ENCODE measurements at places on chromosomes 1 and 21. TPM values are rescaled to one million over a fixed set of nuclear protein-coding genes. Genes with fewer than 3 reads are reported as not detected.
A peak's percentile ranks its signal among the peaks of the same experiment; 100 is the strongest.

- no peak for DNase-seq
These were observed 30.0 kb downstream of the ARHGEF10L start for GRCh38 chr1:17569200-17570139.

The CNIH3 gene
- total RNA-seq = 1.8 TPM

The CYP4A22 gene
- total RNA-seq = not detected

- peak; percentile 89 for DNase-seq
These were observed 10.3 kb downstream of the ALX3 start for GRCh38 chr1:110060034-110060661.

- DNase-seq = no peak
These were observed 52.3 kb downstream of the ABL2 start for GRCh38 chr1:179177182-179177581.

DNA sequence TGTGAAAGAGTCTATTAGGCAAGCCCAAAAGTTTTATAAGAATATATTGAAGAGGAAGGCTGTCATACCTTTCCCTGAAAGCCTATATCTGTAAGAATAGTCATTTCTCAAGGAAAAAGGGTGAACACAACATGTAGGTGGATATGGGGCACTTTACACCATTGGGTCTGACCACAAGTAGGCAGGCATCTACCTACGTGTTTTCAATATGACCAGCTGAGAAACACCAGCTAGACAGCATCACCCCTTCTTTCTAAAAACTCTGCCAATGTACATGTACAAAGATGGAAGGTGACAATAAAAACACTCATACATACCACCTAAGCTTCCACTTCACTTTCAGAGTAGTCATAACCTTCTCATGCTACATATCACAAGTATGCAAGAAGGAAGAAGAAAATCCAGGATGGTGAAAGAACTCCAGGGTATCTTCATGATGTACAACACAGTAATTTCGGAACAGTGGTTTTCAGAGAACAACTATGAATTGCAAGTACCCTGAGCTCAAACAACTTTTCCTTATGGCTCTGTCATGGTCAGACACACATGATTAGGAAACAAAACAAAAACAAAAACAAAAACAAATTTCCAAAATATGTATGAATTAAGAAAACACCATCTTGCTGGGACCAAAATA lies 98.5 kb upstream of the ADGRL2 start:
- no peak for DNase-seq

The SPRR2G gene
- not detected for total RNA-seq

- no peak for DNase-seq
These were observed 22.4 kb downstream of the ESRRG start for GRCh38 chr1:216700779-216701178.

- no peak for DNase-seq
These were observed 102.2 kb downstream of the NTMT2 start for GRCh38 chr1:170247751-170248521.

DNA sequence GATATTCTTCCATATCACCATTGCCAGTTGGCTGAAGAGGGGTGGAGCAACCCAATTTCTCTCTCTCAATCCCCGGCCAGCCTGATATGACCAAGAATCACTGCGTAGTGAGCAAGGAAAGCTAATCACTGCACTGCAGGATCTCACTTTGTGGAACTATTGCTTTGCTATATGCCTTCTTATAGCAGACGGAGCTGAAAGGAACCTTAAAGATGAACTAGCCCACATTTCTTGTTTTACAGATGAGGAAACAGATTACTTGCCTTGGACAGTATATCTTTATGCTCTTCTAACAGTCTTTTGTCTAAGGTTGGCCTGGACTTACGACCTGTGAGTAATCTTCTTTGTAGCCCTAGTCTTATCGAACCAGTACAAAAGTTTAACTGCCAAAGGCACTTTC lies 7.6 kb downstream of the APOBEC4 start:
- no peak for DNase-seq

- DNase-seq = no peak
These were observed 34.5 kb downstream of the NUAK2 start for GRCh38 chr1:205287076-205287475.

GRCh38 chr1:18852501-18852900 lies 7.0 kb downstream of the TAS1R2 start:
- no peak for DNase-seq

- no peak for DNase-seq
These were observed 136.8 kb downstream of the RHOU start for GRCh38 chr1:228872080-228872479.

The AMY1C gene
- not detected for total RNA-seq

The KLHL21 gene
- 12.4 TPM for total RNA-seq

The IRF6 gene
- 0.11 TPM for total RNA-seq

- no peak for DNase-seq
These were observed 62.4 kb upstream of the WNT4 start for GRCh38 chr1:22204989-22205913.

- peak; percentile 95 for DNase-seq
These were observed 21.9 kb upstream of the LAPTM5 start for GRCh38 chr1:30779294-30780071.

- DNase-seq = no peak
These were observed 37.6 kb upstream of the HMCN1 start for GRCh38 chr1:185696422-185697150.

GRCh38 chr21:41783476-41784180 lies 16.8 kb upstream of the RIPK4 start:
- peak; percentile 48 for DNase-seq

The DNTTIP2 gene
- total RNA-seq = 84.9 TPM

The LRRC38 gene
- not detected for total RNA-seq

The CADM3 gene
- not detected for total RNA-seq

DNA sequence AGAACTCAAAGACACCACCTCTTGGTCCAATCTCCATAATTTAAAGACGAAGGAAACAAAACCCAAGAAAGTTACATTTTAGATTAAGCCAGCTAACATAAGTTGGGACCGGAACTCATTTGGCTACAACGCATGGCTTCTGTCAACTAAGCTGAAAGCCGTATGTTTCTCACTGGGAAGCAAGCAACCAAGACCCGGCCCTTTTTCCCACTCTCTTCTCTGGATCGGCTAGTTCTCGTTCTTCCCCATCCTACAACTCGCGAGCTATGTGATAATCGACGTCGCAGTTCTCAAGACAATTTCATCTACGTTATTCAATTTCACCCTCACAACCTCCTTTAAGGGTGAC lies 601 bp downstream of the CCT8 start:
- DNase-seq = no peak

- no peak for DNase-seq
These were observed 558 bp upstream of the KIF21B start for GRCh38 chr1:201023920-201024624.

DNA sequence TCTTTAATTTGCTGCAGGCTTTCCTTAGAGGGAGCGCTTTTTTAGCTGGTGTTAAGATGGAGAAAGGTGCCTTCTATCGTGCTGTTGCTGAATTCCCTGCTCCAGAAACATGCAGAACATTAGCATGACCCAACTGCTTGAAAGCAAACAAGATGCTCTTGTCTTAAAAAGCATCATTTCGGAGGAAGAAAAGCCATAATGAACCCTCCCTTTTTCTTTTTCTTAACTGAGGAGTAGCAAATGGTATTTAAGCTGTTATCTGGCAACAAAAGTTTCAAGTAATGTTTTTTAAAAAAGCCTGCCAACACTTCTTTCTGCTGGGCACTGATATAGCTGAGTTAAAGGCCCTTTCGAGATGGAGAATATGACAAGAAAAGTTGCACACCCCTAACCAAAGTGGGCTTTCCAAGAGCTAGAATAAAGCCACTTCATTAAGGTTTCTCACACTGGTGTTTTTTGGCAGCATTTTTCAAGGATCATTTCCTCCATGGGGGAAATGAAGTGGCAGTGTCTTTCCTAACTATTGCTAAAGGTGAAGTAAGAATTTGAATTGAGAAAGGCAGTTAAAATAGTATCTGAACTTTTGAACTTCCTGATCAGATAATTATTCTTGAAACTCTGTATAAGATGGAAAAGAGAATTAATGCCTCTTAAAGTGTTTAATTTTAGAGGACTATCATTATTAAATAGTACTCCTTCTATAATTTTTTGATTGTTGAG lies 38.8 kb downstream of the ST6GALNAC5 start:
- no peak for DNase-seq

DNA sequence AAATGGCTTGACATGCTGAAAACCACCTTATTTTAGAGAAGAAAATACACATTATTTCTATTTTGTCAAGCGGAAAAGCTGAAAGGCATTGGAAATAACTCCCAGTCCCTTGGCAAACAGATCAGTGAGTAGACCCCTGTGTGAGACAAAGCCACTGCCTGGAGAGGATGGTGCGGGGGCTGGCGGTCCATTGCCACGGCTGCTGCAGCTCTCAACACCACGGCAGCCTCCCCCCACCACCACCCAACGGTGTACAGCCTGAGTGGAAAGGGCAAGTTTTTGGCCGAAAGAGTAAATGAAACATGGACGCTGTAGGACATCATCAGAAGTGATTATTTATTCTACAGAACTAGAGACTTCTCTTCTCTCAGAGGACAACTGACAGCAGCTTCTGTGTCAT lies 84.6 kb downstream of the PEX14 start:
- no peak for DNase-seq

DNA sequence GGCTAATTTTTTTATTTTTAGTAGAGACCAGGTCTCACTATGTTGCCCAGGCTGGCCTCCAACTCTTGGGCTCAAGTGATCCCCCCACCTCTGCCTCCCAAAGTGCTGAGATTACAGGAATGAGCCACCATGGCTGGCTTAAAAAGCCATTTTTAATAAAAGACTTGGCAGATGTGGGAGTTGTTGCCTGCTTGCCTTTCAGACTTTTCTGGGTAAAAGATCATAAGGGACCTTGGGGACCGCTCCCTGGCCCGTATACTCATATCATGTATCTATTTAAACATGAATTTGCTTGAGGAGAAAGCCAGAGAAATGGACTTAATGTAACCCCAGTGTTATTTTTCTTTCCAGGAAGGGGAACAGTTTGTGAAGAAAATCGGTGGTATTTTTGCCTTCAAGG lies 23.4 kb upstream of the PODN start:
- DNase-seq = no peak

The MMP23B gene
- total RNA-seq = 0.77 TPM

DNA sequence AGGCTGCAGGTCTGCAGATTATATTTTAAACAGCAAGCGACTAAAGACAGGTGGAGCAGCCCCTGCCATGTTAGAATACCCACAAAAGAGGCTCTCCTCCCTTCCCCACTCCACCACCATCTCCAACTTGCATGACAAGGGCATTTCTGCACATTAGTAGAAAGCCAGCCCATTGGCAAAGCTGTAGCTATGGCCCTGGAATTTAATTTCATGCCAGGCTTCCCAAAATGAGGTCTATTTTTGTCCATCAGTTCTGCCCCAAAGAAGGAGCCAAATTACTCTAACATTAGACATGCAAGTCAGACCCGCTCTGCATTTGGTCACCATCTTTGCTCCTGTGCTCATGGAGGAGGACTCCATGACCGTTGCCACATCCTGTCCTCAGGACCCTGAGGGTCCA lies 115.2 kb downstream of the LAMC2 start:
- DNase-seq = no peak

GRCh38 chr1:11691302-11691914 lies at the start of gene DRAXIN:
DRAXIN (plus strand) TSS chr1:11691710; CDS start chr1:11706259, 14,549 bp downstream.
- DNase-seq = peak; percentile 23

- peak; percentile 81 for DNase-seq
These were observed 19.5 kb upstream of the NCMAP start for GRCh38 chr1:24536391-24536840.

- DNase-seq = no peak
These were observed 67.3 kb downstream of the TGFBR3 start for GRCh38 chr1:91818713-91818975.

DNA sequence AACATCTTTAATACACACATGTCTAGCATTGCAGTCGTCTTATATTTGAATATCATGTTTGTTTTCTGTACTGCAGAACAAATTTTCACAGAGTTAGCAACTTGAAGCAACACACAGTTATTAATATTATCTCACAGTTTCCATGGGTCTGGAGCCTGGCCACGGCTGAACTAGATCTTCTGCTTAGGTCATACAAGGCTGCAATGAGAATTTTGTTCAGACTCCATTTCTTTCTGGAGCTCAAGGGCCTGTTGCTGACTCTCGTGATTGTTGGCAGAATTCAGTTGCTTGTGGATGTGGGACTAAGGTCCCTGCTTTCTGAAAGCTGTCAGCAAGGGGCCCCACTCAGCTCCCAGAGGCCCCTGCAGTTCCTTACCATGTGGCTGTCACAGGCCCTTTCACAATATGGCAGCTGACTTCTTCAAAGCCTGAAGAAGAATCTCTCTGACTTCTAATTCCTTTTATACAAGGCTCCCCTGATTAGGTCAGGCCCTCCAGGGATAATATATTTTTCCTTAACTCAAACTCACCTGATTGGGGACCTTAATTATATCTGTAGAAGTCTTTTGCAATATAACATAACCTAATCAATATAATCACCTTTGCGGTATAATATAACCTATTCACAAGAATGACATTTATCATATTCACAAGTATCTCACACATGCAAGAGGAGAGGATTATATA lies 296.3 kb downstream of the NFIA start:
- no peak for DNase-seq

DNA sequence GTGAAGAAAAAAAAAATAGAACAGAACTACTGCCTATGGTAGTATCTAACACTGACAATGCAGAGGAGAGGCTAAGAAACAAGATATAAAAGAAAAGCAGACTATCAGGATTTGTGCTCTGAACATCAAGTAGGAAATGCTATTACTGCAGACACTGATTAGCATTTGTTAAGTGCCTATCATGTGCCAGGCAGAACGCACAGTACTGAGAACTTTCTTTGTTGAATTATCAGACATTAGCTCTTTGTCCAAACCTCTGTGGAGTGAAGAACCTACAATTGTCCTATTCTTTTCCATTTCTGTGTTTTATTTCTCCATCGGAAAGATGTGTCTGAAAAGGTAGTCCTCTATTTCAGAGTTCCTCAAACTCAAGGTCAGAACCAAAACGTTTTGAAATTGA lies 30.5 kb upstream of the DISP1 start:
- DNase-seq = no peak

DNA sequence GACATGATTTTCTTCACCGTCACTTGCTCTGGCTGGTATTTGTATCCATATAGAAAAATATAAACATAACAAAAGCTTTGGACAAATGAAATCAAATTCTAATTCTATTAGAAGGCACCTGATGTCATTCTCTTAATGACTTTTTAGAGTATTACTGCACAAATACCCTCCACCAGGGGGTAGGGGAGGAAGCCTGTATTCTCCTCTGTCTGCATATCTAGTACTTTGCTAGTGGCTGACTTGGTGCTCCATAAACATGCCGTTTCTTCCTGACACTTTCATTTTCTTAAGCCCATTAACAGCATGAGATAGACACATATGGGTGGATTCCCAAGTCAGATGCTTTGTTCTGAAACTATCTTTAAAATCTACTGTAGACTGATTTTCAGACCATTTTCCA lies 20.6 kb upstream of the KCNJ15 start:
- no peak for DNase-seq

DNA sequence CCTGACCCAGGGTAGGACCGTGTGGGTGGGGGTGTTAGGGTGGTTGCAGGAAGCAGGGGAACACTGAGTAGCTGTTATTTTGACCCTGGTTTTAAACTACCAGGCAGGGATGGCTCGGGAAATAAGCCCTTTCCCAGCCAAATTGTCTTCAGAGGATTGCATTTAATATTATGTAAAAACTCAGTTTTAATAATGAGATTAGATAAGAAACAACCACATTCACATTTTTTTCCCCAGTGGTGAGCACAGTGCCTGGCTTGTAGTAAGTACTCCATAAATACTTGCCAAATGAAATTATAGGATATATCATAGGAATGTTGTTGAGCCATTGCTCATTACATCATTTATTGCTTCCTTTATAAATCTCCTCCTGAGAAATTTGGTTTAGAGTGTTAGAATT lies 3.1 kb upstream of the ACP6 start:
- DNase-seq = no peak
